Stimulated activated CD4-positive, alpha-beta T cell treated with anti-CD3 and anti-CD28 coated beads, Interleukin-1b, Interleukin-23, amount 100 ng/mL, for 1 hour (primary cell): ENCODE measurements at places on chromosomes 11 and 22.

DNA sequence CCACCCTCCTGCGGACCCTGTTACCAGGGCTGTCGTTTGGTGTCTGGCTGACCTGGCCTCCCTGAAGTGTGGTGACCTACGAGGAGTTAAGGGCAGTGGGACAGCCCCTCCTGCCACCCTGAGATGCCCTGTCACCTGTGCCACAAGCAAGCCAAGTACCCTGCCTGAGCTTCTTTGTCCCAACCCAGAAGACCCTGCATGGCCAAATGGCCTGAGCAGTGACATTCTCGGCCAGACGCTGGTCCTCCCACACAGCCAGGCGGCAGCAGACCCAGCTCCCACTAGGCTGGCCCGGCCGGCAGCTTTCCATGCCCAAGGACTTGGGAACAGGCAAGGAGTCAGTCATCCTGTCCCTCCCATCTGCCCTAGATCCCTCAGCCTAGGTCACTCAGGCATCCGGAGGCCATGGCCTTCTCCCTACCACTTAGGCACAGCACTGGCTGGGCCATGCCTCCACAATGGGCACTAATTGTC, 7.6 kb downstream of the ARVCF start:
- no peak for DNase-seq

DNA sequence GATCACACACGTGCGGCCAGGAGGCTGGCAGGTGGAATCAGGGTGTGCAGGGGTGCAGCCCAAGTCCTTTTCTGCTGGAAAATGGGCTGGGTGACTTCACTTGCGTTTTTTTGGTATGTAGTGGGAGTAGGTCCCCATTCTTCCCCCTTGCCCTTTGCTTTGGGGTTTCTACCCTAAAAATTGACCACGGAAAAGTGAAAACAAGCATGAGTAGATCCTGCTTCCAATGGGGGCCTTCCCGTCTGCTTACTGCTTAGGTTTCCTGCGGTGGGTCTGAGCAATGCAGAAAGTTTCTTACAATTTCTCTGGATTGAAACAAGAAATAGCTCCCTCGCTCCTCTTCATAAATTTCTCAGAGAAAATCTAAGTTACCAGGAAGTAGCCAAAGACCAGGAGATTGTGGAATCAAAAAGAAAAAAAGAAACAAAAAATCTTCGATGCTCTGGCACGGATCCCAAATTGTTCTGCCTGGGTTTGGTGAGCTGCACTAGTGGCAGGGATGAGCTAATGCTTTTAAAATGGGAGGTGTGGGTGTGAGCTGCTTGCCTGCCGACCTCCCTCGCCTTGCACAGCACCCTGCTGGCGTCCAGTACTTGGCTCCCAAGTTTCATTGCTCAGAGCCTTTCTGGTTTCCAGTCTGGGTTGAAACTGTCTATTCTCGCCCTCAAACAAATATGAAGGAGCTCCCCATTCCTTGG, 2.4 kb downstream of the TIMP3 start:
- DNase-seq, result no peak

DNA sequence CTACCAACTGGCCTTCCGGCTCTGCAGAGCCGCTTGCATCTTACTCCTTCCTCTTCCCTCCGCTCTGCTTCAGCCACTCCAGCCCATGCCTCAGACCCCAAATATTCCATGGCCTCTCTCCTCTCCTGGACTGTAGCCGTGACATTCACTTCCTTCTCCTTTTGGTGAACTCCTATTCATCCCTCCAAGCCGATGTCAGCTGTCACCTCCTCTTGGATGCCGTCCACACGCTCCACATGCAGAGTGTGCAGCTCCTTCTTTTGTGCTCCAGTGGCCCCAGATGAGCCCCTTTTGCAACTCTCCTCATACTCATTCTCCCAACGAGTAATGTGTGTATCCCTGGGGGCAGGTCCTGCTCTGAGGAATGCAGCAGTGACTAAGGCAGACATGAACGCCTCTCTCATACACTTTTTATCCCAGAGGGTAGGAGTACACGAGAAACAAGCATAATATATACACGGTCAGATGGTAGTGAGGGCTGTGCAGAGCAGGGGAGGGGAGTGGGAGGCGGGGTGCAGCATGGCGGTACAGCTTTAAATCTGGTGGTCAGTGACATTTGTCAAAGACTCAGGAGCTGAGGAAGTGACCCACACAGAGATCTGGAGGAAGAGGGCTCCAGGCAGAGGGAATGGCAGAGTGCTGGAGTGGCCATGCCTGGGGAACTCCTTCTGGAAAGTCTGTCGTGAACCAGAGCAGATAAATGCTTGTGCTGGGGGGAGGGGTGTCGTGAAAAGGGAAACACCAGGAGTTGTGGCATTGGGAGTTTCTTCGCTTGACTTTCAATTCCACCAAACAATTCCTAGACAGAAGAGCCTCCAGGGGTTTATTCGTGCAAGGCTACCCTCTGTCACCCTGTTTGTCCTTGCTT, 83.8 kb upstream of the ATXN10 start:
- no peak for DNase-seq

GRCh38 chr22:43399980-43400358, 11.8 kb upstream of the MPPED1 start:
- no peak for DNase-seq

GRCh38 chr11:17481905-17482304, 5.3 kb upstream of the ABCC8 start:
- DNase-seq, result no peak

- no peak for DNase-seq
Observed at GRCh38 chr11:94504689-94505293, 7.5 kb upstream of the C11orf97 start.
